ENCODE measurements at places on chromosomes 3 and 15.

- no peak for DNase-seq
Observed at GRCh38 chr15:89917442-89918101, 4.8 kb upstream of the ARPIN start.

DNA sequence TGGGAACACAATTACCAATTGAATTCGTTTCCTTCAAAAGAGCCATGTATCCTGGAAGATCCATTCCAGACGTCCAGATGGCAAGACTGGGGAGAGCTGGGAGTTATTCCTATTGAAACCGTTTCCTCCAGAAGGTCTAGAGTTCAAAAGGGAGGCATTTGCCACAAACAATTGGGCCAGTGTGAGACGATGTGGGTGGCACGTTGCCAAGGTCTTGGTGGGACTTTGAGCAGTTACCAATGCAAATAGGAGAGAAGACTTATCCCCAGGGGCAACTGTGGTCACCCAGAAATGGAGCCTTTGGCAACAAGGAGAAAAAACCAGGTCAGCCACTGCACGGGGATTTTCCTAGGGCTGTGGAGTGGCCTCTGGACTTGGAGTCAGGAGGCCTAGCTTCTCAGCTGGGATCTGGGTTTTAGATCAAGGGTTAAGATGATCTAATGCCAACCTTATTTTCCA lies 29.6 kb upstream of the TLE3 start:
- peak; percentile 49 for DNase-seq

DNA sequence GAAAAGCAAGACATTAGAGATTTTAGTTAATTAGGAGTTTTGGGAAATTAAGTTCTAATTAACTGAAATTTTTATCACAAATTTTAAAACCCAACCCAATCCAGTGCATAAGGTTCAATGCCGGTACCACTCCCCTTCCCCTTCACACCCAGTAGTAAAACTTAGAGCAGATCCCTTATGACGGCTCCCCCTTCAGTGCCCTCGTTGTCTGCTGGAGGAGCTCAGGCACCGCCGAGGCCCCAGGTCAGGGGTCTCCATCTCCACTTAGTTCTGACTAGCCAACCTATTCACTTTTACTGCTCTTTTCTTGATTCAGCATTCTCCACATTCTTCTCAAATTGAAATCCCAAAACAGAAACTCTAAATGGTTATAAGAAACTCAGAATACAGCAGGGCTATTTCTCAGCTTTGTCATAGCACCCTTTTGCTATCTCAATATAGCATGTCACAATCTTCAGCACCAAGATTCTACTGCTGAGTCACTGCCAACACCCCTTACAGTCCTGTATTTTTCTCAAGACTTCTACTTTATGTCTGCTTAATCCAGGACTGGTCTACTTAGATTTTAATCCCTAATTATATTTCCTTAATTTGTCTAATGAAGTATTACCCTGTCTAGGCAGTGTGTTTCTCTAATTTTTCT lies 39.8 kb downstream of the TUBGCP4 start:
- DNase-seq: no peak

DNA sequence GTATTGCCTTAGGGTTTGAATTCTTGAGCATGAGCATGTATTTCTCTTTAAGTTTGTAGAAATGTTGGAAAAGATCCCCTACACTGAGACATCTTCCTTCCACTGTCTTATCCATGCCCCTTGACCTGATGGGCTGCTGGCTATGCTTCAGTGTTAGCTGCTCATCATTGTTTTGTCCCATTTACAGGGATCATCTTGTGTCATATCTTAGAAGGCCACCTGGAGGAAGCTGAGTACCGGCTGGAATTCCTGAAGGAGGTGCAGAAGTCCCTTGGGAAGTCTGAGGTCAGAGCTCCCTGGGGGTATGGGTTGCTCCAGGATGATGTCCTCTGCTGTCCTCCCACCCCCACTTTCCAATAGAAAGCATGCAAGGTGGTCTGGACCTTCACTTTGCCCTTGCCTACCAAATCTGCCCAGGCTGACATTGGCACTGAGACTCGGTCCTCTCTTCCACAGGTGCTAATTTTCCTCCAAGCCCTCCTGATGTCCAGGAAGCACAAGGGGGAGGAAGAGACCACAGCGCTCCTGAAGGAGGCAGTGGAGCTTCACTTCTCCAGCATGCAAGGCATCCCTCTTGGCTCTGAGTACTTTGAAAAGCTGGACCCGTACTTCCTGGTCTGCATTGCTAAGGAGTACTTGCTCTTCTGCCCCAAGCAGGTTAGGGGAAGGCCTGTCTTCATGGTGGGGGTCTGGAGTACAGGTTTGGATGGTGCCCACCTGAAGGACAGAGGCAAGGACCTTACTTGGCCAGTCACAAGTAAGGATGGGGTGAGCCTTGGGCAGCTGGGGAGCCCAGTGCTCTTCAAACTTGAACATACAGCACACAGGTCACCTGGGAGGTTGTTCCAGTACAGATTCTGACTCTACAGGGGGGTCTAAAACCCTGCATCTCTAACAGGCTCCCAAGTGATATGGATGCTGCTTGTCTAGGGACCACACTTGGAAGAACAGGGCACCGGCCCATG lies 17.7 kb downstream of the TTC21A start:
- DNase-seq: no peak

- DNase-seq: no peak
Observed at GRCh38 chr15:33150971-33151370, 43.5 kb downstream of the FMN1 start.

All from NCI-H446 (cell line).